Choroid plexus epithelial cell (primary cell): ENCODE measurements at places on chromosomes 7 and 10.

DNA sequence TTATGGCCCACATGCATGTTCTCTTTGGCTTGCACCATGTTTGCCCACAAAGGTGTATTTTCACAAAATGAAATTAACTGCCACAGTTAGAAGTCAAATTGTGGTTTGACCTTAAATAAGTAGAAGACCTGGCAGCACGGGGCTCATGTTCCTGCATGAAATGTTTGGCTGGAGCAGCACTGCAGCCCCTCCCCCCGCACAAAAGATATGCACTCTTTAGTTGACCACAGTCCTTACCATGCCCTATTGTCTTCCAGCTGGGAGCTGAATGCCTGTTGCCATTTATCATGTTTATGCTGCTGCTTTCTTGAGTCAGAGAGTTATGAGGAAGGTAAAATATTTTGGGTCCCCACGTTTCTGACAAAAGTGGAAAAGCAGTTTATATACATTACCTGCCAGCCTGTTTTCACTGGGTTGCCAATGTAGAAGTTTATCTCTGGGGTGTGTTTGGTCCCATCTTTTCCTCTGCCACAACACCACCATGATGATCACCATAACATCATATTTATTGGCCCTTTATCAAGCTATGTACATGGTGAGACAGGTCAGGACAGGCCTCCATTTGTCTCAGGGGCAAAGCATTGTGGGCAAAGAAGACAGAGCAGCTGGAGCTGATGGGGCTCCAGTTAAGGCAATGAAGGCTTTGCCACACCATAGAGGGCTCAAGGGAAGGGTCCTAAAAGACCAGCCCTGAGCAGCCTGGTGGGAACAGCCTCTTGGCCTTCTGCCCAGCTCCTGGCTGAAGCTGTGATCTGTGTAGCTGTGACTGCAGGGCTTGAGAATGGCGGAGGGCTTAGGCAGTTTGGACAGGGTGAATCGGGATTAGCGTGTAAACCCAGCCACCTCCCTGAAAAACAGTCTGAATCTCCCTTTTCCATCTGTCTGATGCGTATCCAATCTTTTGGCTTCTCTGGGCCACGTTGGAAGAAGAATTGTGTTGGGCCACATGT is 5.4 kb downstream of the PRF1 start:
- DNase-seq: no peak

DNA sequence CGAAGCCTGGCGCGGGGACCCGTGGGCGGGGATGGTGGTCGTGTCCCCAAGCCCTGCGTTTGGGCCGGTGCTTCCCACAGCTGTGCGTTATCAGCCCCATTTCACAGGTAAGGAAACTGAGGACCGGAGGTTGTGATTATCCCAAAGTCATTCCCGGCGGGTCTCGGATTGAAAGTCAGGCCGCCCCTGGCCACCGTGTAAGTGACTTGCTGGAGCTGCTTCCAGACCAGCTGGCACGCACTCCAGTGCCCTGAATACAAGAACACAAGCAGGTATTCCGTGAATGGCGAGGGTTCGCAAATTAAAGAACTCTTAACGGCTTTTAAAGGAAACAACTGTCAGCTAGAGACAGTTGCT is 675 bp upstream of the ATE1 start:
- DNase-seq: peak; percentile 26

GRCh38 chr7:31134246-31135188 is 82.4 kb downstream of the ADCYAP1R1 start:
- peak; percentile 79 for DNase-seq

GRCh38 chr7:64618785-64619456 is 47.0 kb upstream of the ZNF107 start:
- DNase-seq: peak; percentile 69

DNA sequence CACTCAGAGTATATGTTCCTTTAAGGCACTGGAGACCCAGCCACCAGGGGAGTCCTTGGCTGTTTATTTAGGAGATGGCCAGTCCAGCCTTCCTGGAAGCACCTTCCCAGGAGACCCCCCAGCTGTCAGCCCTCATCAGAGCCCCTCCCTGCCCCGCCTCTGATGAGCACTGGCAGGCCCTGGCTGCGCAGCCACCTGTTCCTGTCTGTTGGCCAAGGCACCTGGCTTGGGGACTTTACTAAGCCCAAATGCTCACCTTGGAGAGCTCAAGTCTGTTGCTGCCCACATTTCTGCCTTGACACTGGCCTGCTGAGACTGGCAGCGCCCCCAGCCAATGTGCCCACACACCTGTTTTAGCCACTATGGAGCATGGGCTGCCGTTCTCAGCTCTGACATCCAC is 124.7 kb downstream of the ELMO1 start:
- no peak for DNase-seq

GRCh38 chr7:143518521-143518920 is 40.8 kb downstream of the TAS2R41 start:
- peak; percentile 74 for DNase-seq

DNA sequence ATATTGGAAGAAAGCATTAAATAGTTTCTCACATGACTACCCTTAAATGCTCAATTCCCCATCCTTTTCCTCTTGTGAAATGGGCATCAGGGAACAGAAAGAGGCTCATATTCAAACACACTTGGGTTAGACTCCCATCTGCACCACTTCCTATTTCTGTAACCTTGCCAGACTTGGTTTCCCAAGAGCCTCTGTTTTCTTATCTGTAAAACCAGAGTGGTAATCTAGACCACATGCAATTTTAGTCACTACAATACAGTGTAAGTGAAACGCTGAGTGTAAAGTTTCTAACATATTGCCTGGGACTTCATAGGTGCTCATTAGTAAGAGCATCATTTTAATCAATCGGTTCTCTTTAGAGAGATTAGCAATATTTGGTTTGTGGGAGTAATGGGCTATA is 136.3 kb downstream of the SORCS1 start:
- no peak for DNase-seq

DNA sequence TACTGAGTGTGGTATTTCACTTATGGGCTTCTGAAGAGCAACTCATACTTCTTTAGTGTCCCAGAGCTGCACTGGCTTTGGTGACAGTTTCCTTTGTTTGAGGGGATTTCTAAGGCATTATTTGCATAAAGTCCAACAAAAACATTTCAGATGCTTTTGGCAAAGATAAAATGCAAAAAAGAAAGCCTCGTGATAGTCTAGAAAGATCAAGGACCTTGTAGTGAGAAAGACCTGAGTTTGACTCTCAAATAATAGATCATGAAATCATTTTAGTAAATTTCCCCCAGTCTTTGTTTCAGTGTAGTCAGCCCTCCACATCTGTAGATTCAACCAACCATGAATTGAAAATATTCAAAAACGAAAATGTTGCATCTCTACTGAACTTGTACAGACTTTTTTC is 107.4 kb downstream of the EEPD1 start:
- no peak for DNase-seq

- DNase-seq: no peak
These were observed 145.1 kb upstream of the MKLN1 start for GRCh38 chr7:131182446-131183058.

- peak; percentile 76 for DNase-seq
These were observed 7.9 kb downstream of the SLC25A28 start for GRCh38 chr10:99612167-99612831.

DNA sequence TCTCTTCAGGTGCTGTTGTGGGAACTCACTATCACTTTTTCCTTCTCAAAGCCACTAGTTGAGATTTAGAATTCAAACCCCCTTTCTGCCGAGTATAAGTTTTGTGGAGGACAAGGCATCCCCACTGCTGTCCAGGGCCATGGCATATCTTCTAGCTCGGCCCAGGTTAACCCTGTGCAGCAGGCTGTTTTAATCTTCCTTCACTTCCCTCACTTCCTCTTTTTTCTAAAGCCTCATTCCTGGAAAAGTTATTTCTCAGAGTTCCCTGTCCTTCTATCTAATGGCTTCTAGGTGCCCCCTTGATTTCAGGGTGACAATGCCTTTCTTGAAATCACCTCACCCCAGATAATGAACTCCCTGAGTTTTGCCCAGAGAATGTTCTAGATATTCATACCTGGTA is 222.3 kb downstream of the SNX10 start:
- no peak for DNase-seq

DNA sequence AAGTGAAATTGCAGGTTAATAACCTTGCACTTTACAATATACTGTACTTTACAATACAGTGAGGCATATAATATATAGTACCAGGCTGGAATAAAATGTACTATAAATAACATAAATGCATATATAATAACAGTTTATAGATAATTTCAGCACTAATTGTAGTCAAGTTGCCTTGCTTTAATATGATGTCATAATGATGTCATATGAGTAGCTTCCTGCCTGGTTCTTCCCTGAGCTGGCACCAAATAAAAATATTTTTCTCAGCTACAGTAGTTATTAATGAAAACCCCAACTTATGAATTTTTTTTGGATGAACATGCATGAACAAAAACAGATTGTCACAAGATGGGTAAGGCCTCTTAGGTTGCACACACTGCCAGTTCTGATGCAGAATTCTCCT is 816.7 kb downstream of the XPNPEP1 start:
- DNase-seq: no peak

GRCh38 chr7:80247144-80247543 is 112.5 kb downstream of the GNAI1 start:
- no peak for DNase-seq

GRCh38 chr7:84546403-84546802 is 351.8 kb upstream of the SEMA3A start:
- DNase-seq: no peak

DNA sequence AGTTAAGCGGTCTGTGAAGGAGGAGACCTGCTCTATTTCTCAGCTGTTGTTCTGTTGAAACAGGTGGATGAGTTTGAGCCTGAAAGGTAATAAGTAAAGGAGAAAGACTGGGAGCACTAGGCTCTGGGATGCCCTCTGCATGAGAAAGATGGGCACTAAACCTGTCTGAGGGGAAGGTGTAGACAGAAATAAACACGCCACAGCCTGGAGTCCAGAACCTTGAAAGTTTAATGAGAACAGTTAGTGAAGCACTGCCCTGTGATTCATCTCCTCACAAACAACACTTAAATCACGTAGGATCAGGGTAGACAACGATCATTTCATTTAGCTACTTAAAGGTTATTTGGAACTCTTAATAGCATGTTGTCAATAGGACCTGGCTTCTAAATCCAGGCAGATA is 193.1 kb downstream of the PHTF2 start:
- DNase-seq: no peak

DNA sequence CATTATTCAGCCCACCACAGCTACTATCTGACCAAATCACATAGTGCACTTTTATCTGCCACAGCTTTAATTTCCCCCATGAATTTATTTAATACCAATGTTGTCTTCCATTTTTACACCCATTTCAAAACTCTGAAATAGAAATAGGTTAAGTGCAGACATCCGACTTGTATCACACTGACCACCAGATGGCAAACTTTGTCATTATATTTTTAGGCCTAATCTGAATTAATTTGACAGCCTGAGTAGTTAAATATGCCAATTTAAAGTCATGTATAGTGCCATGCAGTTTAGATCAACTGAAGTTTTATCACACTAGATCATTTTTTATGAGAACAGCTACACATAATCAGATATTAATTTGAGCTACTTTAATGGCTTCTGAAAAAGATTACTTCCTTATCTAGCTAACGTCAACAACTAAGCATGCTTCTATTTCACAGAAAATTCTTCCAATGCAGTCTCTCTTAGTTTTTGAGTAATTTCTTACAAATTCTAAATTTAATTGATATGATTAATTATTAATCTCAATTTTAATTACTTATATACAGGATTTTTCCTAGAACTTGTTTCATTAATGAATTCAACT is 566.4 kb downstream of the GFRA1 start:
- DNase-seq: peak; percentile 64

- DNase-seq: peak; percentile 86
These were observed 45.6 kb upstream of the TAS2R16 start for GRCh38 chr7:123041101-123041500.

GRCh38 chr7:95340491-95340890 is 16.2 kb upstream of the PON1 start:
- DNase-seq: no peak

GRCh38 chr7:36275735-36276284 is 113.9 kb upstream of the ANLN start:
- no peak for DNase-seq

DNA sequence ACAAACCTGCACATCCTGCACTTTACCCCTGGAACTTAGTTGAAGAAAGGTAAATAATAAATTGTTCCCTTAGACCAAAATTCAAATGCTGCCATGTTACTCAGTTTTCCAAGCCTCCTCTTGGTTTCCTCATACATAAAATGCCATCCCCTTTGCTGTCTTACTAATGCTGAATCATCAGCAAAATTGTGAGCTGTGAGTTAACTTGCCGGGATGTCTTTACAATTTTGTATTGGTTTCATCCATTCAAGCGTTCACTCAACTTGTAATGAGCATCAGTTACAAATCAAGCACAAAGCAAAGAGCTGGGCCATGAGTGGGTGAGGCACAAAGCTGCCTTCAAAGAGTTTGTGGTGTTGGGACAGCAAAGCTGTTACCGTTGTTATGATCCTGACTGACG is 395.8 kb upstream of the ZMIZ1 start:
- peak; percentile 6 for DNase-seq

GRCh38 chr10:5776136-5776880 is 36.9 kb downstream of the GDI2 start:
- DNase-seq: peak; percentile 24

DNA sequence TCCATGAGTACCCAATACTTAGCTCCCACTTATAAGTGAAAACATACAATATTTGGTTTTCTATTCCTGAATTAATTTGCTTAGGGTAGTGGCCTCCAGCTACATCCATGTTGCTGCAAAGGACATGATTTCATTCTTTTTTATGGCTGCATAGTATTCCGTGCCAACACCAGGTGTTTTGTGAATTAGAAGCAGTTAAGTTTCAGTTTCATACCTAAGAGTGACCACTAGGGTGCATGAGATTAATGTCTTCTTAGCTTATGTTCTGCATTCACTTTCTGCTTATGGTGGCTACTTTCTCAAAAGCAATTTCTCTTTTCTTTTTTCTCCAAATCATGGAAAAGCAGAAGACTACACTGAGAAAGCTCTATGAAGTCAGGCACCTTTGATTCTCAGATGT is 65.1 kb upstream of the VSTM2A start:
- no peak for DNase-seq

DNA sequence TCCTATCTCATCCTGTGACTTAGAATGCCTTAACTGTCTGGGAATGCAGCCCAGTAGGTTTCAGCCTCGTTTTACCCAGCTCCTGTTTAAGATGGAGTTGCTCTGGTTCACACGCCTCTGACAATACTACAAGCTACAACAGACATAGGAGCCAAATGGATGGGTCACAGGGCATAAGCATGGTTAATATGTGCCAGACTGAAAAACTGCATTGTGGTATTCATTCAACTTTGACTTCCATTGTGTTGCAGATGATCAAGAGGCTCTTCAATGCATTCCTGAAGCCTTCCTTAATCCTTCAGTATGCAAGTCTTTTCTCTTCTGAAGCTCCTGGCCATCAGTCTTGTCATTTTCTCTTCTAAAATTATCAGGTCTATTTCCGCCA is 20.3 kb upstream of the RNF32 start:
- no peak for DNase-seq

DNA sequence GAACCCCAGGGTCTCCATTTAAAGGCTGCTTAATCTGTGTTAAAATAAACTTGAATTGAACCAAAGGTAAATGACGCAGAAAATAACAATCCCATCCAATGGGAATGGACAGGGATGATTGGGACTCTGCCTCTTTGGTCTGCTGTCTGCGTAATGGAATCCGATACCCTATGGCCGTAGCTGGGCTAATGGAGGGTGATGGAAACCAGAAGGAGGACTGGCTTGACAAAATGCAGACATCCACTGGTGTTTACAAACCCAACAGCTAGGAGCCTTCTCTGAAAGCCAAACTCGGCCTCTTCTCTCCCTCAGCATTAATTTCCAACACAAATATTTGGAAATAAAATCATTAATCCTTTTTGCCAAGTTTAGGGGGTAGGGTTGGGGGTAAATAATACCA is 162.2 kb upstream of the CHST15 start:
- no peak for DNase-seq
